Astrocyte of the cerebellum (primary cell): ENCODE measurements at places on chromosomes 6 and 20.

DNA sequence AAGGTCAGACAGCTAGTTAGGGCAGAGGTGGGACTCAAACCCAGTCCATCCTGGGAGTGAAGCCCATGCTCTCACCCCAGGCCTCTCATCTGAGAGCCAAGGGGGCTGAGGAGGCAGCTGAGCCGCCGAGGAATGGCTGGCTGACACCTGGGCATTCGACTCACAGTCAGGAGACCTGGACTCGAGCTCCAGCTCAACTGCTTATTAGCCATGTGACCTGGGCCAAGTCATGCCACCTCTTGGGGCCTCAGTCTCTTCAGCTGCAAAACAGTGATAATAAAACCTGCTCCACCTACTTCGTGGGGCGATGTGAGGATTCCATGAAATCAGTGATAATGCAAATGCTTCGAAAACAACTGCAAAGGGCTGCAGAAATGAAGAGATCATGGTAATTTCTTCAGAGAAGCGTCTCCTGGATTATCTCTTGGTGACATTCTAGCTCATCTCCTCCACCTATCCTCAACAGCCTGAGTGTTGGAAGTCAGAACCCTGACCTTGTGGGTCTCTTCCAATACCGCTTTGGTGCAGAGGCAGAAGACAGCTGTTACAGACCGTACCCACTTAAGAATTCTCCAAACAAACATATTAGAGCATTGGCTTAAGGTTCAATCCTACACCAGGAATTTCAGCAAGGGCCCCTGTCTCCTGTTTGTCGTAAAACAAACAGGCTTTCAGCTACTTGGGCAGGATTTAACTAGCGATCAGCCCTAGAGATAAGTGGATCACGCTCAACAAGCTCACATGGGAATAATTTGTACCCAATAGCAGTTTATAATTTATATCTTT is 60.0 kb upstream of the PIM1 start:
- DNase-seq: no peak

DNA sequence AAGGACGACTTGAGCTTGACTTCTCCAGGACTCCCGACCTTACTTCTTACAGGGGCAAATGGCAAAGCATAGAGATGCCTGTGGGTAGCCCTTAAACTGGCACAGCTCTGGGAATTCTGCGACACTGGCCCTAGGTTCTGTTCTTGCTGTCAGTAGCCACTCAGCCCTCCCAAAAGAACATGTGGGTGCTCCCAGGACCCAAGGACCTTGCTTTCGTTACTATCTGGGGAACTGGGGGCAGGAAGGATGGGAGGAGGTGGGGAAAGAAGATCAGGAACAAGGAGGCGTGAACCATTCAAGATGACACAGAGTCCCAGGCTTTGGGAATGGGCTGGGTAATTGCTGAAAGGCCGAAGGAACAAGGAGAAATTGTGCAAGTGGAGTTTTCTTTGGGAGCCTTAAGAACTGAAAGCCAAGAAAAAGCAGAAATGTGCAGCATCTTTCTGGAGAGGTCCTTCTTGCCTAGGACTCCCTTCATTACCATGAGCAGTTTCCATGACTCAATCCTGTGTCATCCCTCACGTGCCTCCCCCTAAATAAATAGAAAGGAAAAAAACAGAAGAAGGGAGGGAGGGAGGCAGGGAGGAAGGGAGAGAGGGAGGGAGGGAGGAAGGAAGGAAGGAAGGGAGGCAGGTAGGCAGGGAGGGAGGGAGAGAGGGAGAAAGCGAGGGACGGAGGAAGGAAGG is 284.6 kb upstream of the FOXQ1 start:
- DNase-seq: no peak

- no peak for DNase-seq
Observed at GRCh38 chr6:21905531-21905930, 312.0 kb downstream of the SOX4 start.

GRCh38 chr6:42271834-42272805 is 54.5 kb upstream of the MRPS10 start:
- no peak for DNase-seq

DNA sequence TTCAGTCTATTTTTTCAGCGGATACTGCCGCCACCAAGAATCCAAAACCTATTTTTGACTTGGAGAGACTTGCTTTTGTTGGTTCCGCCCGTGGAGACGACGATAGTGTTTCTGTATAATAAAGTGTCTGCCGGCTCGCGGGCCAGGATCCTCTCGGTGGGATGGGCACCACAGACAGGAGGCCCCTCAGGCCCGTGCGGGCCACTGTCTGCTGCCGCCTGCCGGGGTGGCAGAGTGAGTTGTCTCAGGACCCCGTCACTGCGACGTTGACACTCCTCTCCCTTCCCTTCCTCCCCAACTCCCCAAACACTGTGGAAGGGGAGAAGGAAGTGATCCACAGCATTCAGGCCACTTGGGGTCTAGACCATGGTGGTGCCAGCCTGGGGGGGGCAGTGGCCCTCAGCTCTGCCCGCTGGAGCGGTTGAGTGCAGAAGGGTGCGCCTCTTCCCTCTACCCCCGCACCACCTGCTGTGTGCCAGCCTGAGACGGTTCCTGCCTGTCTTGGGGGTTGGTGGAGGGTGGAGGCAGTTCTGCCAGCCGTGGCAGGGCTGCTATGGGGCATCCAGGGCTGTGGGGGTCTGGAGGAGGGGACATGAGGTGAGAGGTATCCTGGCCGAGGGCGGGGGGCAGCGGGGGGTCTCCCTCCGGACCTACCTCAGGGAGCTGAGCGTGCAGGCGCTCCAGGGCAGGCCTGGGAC is 17.5 kb downstream of the RBM38 start:
- DNase-seq: no peak

DNA sequence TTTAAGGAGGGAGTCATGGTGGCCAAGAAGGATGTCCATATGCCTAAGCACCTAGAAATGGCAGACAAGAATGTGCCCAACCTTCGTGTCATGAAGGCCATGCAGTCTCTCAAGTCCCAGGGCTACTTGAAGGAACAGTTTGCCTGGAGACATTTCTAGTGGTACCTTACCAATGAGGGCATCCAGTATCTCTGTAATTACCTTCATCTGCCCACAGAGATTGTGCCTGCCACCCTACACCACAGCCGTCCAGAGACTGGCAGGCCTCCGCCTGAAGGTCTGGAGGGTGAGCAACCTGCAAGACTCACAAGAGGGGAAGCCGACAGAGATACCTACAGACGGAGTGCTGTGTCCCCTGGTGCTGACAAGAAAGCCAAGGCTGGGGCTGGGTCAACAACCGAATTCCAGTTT is 115.0 kb downstream of the HFE start:
- DNase-seq: no peak

- no peak for DNase-seq
Observed at GRCh38 chr6:36129941-36130666, at the start of gene MAPK13. Gene MAPK13 (plus strand): TSS chr6:36130513. CDS start chr6:36130583, 70 bp downstream.

DNA sequence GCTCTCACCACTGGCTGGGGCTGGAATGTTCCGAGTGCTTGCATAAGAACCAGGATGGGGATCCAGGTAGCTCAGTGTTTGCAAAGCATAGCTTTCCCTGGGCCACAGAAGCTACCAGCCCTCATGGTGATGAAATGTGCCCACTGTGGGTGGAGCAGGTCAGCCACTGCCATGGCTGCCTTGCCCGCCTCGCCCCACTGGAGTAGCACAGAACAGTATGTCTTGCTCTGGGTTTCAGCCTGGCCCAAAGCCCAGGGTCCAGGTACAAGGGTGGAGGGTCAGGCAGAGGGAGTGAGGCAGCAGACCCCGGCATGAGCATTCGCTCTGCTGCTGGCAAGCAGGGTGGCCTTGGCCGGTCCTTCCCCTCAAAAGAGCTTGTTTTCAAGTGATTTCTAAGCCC is 34.7 kb downstream of the KCNK17 start:
- DNase-seq: no peak

DNA sequence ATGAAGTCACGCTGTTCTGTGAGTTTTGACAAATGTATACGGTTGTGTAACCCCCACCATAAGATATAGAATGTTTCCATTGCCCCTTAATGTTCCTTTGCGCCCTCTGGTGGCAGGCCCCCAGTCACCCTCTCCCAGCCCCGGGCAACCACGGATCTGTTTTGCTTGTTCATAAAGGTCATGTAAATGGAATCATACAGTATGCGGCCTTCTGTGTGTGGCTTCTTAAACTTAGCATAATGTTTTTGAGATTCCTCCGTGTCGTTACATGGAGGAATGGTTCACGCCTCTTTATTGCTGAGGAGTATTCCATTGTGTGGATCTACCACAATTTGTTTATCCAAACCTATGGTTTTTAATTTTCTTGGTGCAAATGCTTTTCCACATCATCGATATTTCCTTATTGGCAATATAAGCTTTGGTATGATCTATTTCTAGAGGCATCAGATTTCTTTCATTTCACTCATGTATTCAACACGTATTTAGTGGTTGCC is 28.4 kb downstream of the LYRM2 start:
- no peak for DNase-seq

DNA sequence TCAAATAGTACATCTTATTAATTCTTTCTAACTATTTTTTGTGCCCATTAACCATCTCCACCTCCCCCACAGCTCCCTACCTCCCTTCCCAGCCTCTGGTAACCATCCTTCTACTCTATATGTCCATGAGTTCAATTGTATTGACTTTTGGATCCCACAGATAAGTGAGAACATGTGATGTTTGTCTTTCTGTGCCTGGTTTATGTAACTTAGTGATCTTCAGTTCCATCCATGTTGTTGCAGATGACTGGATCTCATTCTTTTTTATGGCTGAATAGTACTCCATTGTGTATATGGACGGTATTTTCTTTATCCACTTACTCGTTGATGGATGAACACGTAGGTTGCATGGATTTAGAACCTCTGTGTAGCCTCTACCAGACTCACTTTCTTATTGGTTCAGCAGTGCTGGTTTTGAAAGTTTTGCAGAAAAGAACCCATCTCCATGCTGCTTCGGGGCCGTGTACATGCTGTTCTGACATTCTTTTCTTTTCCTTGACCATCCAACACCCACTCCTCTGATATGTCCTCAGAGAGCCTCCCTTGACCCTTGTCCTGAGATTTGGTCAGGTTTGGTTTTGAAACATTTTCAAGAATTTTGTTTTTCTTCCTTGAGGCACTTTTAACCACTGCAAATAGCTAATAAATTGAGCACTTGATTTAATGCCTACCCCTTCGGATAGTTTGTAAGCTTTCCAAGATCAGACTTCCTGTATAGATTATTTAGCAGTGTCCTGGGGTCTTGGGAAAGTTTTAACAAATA is 231.2 kb upstream of the ZFP64 start:
- no peak for DNase-seq

DNA sequence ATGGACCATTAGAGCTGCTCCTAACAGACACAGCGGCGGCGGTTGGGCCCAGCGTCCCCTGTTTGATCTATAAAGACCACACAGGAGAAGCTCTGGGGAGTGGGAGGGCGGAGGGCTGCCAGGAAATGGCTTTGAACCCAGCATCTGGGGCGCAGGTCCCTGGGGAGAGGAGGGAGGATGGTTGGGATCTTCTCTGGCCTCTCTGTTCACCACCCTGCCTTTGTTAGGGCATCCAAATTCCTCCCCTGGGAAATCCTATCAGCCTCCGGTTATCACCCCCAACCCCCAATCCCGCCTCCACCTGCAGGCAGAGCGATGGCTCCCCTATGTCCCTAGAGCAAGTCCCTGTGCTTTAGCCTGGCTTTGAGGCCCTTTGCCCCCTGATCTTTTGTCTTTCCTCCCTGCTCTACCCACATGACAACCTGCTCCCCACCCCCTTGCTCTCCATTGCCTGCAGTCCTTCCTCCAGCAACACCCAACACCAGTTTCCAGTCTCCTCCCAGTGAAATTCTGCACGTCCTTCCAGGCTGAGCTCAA is 7.1 kb downstream of the XKR7 start:
- DNase-seq: no peak

DNA sequence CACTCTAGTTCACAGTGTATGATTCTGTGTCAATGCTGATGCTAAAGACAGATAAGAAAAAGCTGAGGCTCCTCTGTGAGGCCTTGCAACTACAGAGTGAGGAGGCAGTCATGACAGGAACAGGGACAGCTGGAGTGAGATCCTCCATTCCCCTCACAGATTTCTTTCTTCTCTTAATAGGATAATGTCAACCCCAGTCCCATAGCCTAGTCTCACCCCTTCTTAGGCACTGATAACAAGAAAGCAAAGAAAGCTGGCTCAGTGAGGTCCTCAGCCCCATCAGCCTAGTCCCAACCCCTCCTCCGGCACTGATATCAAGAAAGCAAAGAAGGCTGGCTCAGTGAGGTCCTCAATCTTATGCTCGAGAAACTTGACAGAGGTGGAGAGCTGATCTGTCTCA is 2.1 kb upstream of the PTCHD4 start:
- no peak for DNase-seq

DNA sequence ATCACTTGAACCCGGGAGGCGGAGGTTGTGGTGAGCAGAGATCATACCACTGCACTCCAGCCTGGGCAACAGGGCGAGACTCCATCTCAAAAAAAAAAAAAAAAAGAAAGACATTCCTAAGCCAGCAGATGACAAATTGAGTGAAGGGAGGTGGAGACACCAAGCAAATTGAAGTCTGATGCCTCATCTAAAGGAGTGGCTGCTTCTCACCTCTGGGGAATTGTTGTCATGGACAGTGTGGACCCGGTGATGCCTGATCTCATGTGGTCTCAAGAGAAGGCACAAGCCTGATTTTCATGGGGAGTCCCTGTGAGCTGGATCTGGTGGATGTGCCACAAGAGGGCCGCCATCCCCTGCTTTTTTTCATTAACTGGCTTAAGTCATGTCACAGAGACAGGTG is 272.0 kb downstream of the ZNF217 start:
- no peak for DNase-seq

DNA sequence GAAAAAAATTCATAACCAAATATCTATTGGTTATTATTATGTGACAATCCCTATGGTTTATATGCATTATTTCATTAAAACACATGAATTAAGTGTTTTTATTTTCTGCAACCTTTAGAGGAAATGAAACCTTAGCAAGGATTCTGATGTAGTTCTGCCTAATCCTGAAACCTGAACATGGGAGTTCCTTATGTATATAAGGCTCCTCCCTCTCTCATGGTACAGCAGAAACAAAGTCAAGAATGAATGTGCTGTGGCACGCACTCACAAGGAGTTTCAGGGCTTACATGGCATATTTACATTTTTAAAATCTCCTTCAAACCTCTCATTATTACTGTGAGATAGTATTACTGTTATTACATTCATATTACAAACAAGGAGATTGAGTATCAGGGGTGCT is 426.4 kb upstream of the CITED2 start:
- DNase-seq: no peak

- DNase-seq: no peak
Observed at GRCh38 chr6:15569035-15569995, 93.5 kb downstream of the DTNBP1 start.

DNA sequence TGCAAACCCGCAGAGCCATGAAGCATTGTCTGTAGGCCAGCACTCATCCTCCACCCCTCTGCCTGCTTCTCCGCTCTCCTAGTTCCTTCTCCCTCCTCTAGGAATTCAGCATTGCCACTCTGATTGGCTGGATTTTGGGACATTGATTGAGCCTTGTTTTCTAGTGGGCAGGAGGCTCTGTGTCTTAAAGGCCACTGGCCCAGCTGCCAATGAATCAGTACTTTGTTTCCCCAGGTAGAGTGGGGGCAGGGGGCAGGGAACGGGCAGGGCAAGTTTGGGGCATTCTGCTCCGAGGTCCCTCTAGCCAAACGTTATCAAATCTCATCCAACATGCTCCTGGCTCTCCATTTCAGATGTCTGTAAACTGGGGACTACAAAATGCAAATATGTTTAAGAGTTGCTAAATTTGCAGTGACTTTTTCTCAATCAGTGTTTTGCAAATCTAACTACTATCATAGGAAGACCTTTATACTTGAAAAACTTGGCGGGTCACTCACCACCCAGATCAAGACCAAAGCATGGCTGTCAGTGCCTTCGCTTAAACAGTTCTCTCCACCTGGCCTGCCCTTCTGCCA is 10.4 kb upstream of the BPI start:
- DNase-seq: no peak

- no peak for DNase-seq
Observed at GRCh38 chr20:9829835-9830234, 9.0 kb downstream of the PAK5 start.
